H7 (cell line): ENCODE measurements at places on chromosomes 7 and 10. TPM values are rescaled to one million over a fixed set of nuclear protein-coding genes. Genes with fewer than 3 reads are reported as not detected.

DNA sequence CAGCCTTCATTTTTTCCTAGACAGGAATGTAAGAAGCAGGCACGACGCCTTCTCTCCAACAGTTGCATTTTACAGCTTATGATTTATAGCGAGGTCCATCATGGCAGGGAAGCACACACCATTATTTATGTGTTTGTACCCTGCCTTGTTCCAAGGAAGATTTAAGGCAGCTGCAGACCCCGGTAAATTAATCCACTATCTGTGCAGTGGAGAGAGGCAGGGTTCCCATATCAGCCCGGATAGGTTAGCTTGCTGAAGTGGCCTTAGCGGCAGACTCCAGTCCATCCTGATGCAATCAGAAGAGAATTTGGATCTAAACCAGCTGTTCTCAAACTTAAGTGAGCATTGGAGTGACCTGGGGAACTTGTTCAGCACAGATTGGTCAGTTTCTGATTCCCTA lies 359.4 kb downstream of the GALNT17 start:
- DNase-seq = no peak

DNA sequence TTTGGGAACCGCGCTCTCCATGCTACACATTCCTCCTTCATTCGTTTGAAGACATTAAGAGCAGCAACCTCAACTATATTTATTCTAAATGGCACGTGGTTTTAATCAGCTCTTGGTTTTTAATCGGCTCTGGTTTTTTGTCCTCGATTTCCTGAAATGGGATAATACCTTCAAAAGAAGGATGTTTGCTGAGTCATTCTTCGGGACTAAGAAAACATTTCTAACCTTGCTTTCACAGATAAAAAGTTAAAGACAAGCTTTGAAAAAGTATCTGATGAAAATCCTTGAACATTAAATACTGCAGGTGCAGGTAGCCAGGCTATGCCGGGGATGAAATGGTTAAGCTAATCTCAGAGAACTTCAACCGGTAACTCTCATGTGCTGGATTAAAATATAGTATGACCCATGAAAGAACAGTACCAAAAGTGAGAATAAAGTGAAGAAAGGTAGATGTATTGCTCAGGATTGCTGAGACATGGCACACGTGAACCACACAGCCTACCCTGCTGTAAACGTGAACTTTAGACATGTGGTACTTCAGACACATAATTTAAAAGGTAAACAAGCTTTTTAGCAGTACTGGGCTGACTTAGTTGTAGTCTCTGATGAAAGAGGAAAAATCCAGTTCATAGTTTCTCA lies 89.1 kb downstream of the PTPRN2 start:
- DNase-seq = no peak

- no peak for DNase-seq
These were observed 33.4 kb upstream of the PFKP start for GRCh38 chr10:3033925-3034324.

DNA sequence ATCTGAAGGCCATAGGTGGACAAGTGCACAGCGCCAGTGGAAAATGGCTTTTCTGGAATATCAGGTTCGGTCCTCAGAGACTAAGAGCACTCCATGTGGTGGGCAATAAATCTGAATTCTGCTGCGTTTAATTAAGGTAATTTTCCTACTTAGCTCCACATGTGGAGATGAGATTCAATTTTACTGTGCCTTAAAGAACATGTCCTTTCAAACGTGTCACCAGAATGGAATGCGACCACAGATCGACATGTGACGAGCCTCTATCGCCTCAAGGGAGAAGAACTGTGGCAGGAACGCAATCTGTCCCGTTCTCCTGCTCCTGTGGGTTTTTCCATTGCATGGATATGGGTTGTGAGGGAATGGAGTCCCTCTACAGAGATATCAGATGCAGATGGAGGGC lies 205.3 kb upstream of the ZNF32 start:
- no peak for DNase-seq

CYP26C1 gene
- total RNA-seq = 0.26 and 0.28 TPM in 2 replicates

ANKRD7 gene
- not detected in 2 replicates for total RNA-seq

- peak; percentile 30 for DNase-seq
These were observed 498.3 kb downstream of the CCSER2 start for GRCh38 chr10:84826704-84827103.

SLC39A12 gene
- 0.03 TPM in 1 of 2 replicates, not detected in the other for total RNA-seq
